ENCODE measurements at places on chromosomes 2 and 18.

DNA sequence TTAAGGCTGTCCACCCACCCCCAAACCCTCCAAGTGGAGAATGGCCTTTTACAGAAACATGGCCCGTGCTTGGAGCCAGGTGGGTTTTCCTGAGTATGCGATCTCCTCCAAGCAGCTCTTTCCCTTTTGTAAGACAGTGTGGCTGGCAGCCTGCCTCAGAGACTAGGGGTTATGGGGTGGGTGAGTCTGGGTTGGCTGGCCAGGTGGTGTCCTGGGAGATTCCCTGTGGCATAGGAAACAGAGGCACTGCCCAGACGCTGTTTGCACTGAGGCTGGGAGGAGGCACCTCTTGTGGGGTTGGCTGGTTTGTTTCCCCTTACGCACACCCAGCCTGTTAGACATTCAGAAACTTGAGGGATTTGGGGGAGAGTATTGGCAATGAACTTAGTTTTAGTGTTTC is 82.3 kb upstream of the MCFD2 start:
- no peak for DNase-seq

DNA sequence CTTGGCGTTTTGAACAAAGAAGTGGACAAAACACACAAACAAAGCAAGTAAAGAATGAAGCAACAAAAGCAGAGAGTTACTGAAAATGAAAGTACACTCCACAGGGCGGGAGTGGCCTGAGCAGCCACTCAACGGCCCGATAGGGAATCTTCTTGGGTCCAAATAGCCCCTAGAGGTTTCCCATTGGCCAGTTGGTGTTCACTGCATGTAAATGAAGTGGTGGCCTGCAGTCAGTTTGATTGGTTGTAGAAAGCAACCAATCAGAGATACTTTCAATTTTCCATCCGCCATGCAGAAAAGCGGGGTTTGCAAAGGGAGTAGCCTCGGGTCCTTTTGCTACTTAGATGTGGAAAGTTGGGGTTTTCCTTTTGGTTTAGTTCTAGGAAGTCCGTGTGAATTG is 31.6 kb downstream of the CYBRD1 start:
- no peak for DNase-seq

GRCh38 chr2:105802587-105802986 is 57.9 kb downstream of the NCK2 start:
- peak; percentile 80 for DNase-seq

DNA sequence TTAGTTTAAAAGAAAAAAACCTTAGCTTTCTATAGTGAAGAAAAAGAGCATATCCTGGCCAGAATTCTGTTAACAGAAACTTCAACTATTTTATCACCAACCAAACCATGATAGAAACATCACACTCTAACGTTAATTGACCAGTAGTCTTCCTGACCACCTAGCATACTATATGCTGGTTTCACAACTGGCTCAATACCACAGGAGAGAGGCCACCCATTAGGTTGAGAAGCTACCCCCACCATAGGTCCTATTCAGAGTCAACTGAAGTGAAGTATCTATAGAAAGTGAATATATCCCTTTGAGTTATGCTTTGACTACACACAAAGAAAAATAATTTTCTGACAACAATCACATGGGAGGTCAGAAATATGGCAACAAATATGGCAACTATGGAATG is 85.2 kb upstream of the STK17B start:
- DNase-seq: no peak

DNA sequence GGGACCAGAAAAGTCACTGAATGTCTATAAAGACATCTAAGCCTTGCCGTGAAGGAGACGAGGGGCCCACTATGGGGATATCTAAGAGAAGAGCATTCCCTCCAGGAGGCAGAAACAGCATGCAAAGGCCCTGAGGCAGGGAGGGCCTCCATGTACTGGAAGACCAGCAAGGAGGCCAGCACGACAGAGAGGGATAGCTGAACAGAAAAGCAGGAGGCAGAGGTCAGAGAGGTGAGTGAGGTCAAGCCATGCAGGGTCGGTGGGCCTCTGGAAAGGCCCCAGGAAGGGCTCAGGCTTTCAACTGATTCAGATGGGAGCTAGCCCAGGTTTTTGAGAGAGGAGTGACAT is 5.7 kb downstream of the TRABD2A start:
- DNase-seq: no peak

Data from CD4-positive, alpha-beta T cell treated with Interleukin-1 beta for 1 hour (primary cell).